ENCODE measurements at places on chromosomes 5 and 9.
A peak's percentile ranks its signal among the peaks of the same experiment; 100 is the strongest.

- DNase-seq, result no peak
Measured at GRCh38 chr5:41151564-41151963, 61.8 kb downstream of the C6 start.

DNA sequence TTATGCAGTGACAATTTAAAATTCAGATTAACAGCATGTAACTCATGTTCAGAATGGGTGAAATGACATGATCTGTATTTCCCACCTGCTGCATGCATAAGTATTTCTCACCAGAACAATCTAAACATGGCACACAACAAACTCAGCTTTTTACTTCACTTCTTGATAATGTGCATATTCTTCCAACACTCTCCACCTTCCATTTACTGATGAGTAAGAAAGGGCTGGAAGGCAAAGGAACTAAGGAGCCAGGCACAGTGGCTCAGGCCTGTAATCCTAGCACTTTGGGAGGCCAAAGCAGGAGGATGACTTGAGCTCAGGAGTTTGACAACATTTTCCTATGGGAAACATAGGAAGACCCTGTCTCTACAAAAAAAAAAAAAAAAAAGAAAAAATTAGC is 35.8 kb upstream of the SAP30L start:
- DNase-seq, result no peak

- no peak for DNase-seq
Measured at GRCh38 chr5:32443145-32443540, 1.4 kb downstream of the ZFR start.

DNA sequence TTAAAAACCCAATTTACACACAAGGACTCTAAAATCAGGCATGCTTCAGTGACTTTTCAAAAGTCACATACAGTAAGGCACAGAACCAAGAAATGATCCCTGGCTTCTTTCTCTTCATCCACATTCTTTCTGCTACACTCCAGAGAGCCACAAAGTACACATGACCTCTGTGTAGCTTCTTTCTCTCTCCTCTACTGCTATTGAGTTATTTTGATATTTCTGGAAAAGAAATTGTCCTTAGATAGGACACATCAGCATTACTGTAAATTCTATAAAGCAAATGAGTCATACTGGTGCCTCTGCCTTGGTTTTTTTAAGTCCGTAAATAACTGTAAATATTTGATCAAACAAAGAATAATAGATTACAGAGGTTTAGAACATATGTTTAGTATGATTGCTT is 96.3 kb downstream of the KIAA0825 start:
- no peak for DNase-seq

DNA sequence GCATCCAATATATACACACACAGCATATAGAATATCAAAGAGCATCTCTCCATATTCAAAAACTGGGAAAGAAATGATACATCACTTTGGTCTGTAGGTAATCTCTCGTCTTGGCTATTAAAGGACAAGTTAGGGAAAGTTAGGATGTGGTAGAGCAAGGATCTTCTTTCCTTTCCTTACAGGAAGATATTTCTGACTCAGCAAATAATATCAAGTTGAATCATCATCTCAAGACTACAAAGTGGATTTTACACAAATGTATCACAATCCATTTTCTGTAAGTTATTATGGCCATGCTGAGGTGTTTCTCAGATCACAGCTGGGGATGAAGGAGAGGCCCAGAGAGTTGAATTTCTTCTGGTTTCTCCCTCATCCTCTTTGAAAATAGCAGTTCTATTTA is 651.7 kb upstream of the CCNG1 start:
- no peak for DNase-seq

GRCh38 chr9:117546894-117547678 is 132.2 kb upstream of the ASTN2 start:
- no peak for DNase-seq

- DNase-seq, result no peak
Measured at GRCh38 chr9:97993000-97993399, 9.9 kb downstream of the ANP32B start.

- no peak for DNase-seq
Measured at GRCh38 chr9:126296687-126297086, 29.9 kb upstream of the MVB12B start.

GRCh38 chr9:21294364-21294774 is 10.7 kb downstream of the IFNA5 start:
- DNase-seq, result peak; percentile 10

DNA sequence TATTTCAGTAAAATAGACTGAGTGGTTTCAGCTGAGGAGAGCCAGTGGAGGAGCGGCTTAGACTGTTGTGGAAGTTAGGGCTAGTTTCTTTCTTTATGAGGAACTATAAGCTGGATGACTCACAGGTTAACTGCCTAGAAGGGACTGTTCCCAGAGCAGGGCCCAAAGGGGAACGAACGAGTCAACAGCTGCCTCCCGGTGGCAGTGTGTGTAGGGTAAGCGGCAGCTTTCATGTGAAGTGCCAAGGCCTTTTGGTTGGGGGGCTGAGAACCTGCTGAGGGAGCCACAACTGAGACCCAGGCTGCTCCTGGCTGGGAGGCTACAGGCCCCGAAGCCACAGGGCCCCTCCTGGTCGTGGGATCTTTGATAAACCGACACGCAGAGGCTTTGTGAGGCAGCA is 7.0 kb downstream of the SQSTM1 start:
- peak; percentile 70 for DNase-seq

- no peak for DNase-seq
Measured at GRCh38 chr5:138349852-138350562, 2.5 kb upstream of the KDM3B start.

GRCh38 chr5:125786021-125786420 is 637.2 kb upstream of the GRAMD2B start:
- DNase-seq, result no peak

DNA sequence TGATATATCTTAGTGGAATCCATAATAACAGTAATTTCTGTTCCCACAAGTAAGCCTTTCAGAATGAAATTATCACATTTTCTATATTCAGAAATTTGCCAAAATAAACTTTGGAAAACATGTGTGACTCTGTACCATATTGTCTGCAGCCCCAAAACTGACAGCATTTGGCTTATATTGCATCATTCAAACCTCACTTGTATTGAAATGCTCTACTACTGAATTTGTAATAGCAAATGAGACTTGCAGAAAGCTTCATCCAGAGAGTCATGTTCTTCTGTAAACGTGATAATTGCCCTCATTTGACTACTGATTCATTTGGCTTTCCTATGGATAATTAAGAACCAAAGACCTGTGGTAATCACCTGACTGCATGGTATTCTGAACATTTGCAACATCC is 1249.5 kb upstream of the CDH18 start:
- no peak for DNase-seq

DNA sequence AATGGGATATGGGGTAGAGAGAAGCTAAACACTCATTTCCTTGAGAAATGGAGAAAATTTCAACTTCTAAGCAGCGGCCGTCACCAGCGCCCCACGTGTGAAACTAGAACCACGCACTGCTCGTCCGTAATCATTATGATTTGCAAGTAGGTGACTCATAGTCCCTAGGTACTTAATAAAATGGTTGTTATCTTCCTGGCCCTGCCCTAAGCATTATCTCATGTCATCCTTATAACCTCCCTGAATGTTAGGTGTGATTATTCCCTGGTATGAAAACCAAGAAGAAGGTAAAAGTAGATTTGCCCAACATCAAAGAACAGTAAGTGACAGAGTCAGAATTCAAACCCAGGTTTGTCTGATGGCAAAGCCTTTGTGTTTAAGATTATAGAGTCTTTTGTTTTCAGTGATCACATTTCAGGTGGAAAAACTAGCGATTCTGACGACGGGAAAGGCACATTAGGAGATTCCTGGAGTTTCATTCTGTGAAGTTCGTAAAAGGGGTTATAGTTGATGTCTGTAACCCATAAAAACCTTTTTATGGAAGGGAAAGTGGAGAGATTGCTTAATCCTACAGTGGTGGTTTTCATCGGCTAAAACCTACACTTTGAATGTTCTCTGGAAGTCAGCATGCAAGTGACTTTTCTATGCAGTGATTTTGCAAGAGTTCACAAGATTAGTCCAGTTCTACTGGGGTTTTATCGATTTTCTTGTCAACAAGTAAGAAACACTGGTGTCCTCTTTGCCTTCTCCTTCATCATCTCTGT is 202.9 kb upstream of the WWC1 start:
- no peak for DNase-seq

DNA sequence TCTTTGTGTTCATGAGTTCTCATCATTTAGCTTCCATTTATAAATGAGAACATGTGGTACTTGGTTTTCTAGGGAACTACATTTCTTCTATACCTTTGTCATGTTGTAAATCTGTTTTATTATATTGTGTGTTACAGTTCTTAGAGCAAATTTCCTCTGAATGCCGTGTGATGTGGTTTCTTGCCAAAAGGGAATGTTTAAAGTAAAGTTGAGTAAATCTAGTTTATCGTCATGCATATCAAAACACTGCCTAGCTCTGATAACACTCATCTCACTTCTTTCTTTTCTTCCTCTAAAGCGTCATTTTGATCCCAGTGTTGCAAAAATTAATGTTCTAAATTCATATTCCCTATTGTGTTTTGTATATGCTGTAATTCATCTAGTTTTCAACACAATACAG is 295.4 kb upstream of the HAPLN1 start:
- DNase-seq, result no peak

DNA sequence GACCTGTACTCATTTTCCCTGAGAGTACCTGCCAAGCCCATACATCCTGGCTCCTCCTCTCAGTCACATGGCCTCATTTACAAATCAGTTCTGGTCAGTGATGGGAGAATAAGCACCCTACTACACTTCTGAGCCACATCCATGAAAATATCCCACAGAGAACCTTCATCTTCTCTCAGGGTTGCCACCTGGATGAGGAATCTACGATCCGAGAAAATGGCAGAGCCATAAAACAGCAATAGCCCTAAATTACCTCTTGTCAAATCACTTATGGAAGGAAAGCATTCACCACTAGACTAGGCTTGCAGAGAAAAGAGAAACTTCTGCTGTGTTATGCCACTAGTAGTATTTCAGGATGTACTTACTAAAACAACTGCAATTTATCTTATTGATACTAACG is 324.8 kb downstream of the BNC2 start:
- DNase-seq, result no peak
